ENCODE measurements at places on chromosomes 7 and 10.

GRCh38 chr7:126495001-126495400 lies 757.7 kb downstream of the GRM8 start:
- no peak for DNase-seq

DNA sequence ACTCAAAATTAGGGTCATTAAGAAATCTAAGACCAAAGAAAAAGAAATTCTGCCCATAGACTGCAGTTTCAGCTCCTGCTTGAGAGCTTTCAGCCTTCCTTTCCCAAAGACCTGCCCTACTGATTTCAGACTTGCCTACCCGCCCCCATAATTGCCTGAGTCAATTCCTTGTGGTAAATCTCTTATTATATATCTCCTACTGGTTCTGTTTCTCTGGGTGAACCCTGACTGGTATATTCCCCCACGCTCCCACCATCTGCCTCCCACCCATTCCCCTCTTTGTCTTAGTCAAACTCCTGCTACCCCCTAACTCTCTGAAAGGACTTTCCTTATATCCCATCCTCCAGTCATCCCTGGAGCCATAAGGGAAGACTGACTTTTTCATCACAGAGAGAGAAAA lies 64.7 kb upstream of the MET start:
- no peak for DNase-seq

DNA sequence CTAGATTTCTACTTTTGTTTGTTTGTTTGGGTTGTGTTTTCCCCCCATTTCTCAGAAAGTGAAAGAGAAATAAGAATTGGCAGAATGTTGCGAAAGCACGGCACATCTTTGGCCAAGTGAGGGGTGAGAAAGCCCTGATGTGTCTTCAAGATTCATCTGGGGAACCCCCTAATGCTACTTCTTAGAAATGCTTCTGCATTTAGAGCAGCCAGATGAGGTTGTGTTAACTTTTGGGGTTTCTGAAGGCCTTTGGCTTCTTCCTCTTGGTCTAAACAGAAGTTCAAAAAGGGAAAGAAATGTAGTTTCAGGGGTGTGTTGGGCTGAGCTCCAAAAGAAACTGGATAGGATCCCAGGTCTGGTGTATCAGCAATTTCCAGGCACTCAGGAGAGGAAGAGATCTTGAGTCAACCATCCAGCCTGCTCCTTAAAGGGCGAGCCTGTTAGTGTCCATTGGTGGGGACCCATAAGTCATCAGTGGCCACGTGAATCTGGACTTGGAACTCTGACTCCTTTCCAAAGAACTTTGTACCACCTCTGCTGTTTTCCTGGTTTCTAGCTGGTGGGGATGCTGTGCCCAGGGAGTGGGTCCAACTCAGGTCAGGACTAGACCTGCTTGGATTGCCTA lies 6.5 kb downstream of the DUSP5 start:
- DNase-seq = peak; percentile 94

GRCh38 chr7:32319012-32319382 lies 171.2 kb downstream of the LSM5 start:
- no peak for DNase-seq

GRCh38 chr7:2930310-2931033 lies 86.4 kb upstream of the GNA12 start:
- DNase-seq = no peak

DNA sequence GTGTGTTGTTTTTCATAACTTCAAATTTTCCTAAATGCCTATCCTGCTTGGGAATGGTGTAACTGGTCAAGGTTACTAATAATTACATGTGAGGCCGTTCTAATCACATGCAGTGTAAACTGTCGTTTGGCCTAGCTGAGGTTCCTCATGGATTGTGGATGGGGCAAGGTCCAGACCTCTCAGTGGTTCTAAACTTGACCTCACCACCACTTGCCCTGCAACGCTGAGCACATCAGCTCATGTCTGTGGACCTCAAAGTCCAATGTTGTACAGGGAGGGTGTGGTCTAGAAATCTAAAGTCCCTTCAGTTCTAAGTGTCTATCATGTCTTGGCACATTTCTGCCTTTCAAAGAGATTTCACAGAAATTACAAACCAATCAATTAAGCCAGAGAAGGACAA lies 15.6 kb downstream of the RBP3 start:
- DNase-seq = no peak

- peak; percentile 90 for DNase-seq
These were observed at the start of gene SRGN for GRCh38 chr10:69087590-69088470. Gene SRGN (plus strand): TSS chr10:69088103. CDS start chr10:69088158, 55 bp downstream.

DNA sequence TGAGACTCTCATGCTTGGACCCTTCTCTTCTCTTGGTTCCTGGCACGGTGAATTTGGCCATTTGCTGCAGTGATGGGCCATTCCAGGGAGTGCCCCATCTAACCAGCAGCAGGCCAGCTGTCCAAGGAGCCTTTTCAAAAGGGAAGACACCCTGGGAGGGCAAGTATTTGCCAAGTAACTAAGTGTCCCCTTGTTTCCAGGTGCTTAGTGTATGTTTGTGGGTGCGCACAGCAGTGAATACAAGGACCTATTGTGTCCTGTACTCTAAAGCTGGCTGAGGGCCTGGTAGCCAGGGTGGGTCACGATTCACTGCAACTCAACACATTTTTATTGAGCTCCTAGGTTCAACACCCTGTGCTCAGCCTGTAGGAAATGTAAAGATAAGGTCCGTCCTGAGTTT lies 348.8 kb downstream of the RNLS start:
- no peak for DNase-seq

GRCh38 chr10:60148266-60148840 lies 241.3 kb downstream of the ANK3 start:
- no peak for DNase-seq

DNA sequence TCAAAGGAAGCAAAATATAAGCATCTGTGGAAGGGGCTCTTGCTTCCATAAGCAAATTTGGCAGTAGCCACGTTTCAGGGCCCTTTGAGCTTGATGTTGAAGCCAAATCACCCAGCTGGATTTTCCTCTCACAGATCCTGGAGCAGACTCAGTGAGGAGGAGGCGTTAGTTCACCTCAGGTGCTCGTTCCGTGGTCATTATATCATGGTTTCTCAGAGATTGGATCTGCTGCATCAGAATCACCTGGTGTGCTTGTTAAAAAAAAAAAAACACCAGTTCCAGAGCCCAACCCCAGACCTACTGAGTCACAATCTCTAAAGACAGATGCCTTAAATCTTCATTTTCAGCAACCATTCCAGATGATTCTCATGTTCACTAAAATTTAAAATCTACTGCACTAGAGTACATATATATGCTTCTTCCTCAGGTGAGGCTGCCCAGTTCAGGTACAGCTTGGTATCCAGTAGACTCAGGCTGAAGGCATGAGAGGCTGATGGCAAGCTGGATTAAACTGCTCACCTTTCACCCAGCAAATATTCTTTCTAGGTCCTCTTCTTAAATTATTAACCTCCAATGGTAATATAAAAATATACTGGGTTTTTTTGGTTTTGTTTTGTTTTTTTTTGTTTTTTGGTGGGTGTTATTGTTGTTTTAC lies 24.9 kb downstream of the TFAM start:
- no peak for DNase-seq

DNA sequence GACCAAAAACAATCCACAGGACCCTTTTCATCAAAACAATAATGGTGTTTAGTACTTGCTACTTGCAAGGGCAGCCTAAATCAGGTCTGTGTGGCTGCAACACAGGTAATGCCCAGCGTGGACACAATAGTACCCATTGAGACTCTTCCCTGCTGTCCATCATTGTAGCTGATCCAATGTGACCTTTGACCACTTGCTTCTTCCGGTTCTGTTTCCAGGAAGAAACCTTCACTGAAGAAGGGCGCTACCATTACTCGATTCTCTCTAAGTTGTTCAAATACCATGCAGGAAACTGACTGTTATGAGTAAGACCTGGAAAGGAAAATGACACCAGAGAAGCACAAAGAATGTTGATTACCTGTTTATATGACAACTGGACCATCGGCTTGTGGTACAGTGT lies 1077.3 kb downstream of the KCNMA1 start:
- DNase-seq = no peak

- DNase-seq = no peak
These were observed 36.4 kb downstream of the EPDR1 start for GRCh38 chr7:37956791-37957190.

DNA sequence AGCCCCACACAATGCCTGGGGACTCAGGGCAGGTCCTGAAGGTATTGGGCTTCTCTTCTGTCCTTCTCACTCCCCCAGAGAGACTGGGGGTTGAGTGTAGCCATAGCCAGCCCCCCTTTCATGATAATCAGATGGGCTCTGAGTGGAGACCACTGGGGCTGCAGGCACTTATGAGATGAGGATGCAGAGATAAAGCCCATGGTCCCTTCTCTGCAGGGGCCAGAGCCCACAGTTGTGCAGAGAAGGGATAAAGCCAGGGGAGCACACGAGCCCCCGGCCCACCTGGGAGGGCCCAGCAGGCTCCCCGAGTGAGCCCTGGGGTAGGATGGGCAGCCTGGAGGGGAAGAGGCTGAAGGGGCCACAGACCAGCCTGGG lies 96.2 kb downstream of the BMS1 start:
- DNase-seq = no peak

- no peak for DNase-seq
These were observed 353.2 kb downstream of the ADRA2A start for GRCh38 chr10:111430070-111430469.

DNA sequence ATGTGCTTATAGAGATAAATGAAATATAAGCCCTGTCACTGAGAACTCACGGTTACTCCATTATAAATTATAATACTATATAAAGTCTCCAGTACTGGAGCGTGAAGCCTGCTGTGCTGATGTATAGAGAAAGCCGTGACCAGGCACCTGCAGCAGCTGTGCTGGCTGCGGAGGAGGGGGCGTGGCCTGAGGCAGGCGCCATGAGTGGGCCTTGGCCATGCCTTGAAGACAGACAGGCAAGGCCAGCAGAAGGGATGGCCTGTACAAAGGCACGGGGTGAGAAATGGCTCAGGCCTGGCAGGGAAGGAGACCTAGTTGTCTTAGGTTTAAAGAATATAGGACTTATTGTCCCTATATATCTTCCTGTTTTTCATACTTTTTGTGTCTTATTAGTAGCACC lies 218.5 kb upstream of the STK17A start:
- DNase-seq = no peak

- no peak for DNase-seq
These were observed 1404.2 kb upstream of the CELF2 start for GRCh38 chr10:9613338-9614075.

DNA sequence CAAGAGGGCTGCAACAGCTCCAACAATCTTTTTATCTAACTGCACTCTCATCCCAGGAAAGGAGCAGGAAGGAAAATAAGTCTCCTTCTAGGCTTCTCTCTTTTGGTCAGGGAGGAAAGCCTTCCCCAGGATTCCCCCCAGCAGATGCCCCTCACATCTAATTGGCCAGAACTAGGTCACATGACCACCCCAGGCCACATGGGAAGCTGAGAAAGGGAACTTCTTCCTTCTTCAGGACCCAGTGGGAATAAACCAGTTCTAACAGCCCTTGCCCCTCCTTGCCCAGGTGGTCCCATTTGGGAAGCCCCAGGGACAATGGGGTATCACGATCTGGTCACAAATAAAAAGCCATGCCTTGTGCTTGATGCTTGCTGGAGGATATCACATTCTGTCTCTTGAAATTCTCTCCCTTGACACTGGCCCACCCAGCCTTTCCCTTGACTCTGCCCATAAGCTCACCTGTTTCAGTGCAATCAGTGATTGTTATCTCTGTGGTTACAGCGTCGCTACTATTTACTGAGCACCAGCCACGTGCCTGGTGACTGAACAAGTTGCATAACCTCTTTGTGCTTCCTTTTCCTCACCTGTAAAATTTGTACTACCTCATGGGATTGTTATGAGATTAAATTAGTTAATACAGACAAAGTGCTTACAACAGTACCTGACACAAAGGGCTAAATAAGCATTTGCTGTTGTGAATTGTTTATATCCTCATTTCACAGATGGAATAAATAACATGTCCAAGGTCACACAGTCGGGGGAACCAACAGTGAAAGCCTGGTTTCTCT lies 9.0 kb upstream of the TACR2 start:
- no peak for DNase-seq

GRCh38 chr7:150787321-150788281 lies 12.6 kb downstream of the TMEM176B start:
- no peak for DNase-seq

DNA sequence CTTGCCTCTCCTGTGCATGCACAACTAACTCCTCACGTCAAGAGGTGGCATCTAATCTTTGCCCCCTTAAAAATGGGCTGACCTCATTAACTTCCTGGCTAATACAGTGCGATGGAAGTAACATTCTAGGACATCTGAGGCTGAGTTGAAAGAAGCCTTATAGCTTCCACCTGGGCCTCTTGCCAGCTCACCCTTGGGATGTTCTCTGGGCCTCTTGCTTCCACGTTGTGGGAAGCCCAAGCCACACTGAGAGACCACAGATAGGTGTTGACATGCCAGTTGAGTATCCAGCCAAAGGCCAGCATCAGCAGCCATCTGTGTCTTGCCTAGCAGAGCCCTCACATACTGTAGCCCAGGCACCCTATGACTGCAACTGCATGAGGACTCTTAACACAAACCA lies 60.8 kb upstream of the GDF10 start:
- no peak for DNase-seq

DNA sequence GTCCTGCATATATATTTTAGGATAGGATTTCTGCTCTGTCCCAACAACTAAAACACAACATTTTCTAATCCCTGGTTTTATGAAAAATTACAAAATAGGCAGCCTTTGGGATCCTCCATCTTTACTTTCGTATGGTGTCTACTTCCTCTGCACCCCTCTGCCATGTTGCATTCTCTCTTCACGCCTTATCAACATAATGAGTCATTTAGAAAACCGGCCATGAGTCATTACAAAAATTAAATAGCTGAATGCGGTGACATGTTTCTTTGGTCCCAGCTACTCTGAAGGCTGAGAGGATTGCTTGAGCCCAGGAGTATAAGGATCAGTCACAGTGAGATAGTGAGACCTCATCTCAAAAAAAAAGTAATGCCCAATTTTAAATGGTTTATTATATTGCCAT lies 148.1 kb upstream of the CELF2 start:
- no peak for DNase-seq

GRCh38 chr7:92873776-92874175 lies 37.4 kb upstream of the CDK6 start:
- no peak for DNase-seq

GRCh38 chr7:2796358-2797352 lies 47.5 kb downstream of the GNA12 start:
- DNase-seq = no peak

DNA sequence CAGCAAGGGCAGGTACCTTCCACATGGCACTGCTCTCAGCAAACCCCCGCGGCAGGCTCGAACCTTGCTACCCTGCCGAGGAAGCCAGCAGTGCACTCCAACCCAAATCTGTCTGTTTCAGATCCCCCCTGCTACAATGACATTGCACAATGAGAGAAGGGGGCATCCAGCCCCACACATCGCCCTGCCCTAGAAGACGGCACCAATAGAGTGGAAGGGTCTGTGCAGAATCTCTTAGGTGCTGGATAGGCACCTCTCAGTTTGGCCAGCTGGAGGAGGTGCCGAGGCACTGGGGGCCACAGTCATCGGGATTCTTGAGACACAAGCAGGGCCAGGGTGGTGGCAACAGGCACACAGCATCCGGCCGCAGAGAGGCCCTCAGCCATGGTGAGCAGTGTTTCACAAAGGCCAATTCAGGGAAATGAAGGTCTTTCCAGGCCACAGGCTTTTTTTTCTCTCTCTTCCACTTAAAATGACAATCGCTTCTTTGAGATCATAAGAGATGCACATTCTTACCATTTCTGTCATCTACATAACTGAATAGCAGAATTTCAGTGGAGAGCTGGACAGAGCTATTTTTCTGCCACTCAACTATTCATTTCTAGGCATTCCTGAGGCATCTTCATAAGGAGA lies 281.3 kb downstream of the TNS3 start:
- DNase-seq = no peak

- DNase-seq = no peak
These were observed 74.2 kb downstream of the WAPL start for GRCh38 chr10:86447432-86447831.
